NCI-H2171 (cell line): ENCODE measurements at places on chromosomes 16 and 17.

DNA sequence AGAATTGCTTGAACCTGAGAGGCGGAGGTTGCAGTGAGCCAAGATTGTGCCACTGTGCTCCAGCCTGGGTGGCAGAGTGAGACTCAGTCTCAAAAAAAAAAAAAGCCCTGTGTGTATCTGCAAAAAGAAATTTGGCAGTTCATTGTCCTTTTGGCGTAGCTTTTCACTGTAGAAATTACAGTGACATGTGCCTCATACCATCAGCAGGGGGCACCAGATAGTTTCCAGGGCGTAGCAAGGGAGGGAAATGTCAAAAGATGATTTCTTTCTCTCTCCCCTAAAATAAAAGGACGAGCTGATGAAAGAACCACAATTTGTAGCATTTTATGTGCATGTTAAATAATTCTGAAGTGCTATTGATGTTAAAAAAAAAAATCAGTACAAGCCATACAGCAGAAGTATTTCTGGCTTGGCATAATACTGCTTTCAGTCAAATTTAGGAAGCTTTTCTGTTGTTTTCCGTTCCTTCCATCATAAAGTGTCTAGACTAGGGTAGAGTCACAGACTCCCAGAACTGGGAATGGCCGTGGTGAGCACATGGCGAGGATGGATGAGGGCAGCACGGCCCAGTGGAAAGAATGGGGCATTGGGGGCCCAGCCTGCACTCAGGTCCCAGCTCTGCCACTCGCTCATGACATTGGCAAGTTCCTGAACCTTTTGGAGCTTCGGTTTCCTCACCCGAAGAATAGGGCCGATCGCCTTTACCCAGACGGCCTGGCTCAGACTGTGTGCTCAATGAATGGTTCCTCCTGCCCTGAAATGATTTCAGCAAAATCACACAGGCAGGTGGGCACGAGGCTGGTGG lies 59.8 kb upstream of the RPH3AL start:
- peak; percentile 16 for DNase-seq

GRCh38 chr17:13476720-13477119 lies 125.0 kb downstream of the HS3ST3A1 start:
- DNase-seq: no peak

DNA sequence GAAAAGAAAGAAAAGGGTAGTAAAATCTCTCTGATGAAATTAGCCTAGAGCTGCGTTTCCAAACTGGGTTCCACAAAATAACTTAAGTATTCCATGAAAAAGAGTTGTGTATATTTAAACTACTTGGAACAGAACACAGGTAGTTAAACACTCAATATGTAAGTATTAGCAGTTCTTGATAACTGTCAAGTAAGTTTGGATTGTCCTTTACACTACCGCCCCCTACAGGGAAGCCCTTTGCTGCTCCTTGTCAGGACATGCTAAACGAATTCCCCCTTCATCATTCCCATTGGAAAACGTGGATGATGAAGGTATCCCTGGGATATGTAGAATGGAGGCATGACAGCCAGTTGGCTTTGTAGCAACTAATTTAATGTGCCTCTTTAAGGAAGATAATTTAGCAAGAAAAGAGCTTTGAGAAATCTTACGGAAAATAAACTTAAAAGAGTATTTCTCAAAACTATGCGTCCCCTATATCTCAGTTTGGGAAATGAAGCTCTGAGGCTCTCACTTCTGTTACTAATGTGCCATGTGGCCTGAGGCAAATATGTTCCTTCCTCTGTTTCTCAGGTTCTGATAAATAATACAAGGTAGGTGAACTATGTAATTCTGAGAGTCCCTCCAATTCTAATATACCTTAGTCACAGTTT lies 18.8 kb downstream of the NCBP3 start:
- DNase-seq: no peak

DNA sequence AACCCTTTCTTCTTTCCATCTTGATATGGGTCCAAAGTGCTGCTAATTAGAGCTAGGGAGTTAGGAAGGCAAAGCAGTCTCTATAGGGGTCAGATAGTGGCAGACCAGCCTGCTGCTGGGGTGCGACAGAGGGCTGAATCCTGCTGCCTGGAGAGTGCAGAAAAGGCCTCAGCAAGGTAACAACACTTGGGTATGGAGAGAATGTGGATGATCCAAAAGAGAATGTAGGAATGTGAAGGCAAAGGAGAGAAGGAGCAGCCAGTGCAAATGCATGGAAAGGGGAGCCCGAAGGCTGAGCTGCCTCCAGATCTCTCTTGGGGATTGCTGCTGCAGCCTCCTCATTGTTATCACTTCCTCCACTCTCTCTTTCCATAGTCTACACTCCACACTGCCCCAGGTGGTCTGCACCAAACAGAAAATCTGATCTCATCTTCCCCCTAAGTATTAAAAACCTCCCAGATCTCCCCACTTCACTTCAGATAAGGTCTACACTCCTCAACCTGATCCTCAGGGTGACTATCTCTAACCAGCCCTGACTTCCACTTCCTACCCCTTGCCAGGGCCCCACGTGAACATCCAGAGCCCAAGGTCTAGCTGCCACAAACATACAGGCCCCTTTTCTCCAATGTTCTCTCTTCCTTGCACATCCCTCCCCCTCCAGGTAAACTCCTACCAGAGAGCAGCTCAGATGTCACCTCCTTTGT lies 28.8 kb downstream of the TOM1L2 start:
- no peak for DNase-seq

DNA sequence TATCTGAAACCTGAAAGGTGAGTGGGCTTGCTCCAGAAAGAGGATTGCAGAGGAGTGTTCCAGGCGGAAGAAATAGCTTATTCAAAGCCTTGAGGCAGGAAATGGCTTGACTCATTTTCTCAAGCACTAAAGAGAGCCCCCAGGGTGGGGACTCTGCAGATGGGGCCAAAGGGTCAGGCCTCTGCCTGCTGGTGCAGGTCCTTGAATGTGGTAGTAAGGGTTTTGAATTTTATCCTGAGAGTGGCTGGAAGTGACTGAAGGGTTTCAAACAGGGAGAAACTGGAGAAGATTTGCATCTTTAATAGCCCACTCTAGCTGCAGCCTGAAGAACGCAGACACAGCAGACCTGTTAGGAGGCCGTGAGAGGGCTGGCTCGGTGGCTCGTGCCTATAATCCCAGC lies 144.4 kb downstream of the CCT6B start:
- no peak for DNase-seq

DNA sequence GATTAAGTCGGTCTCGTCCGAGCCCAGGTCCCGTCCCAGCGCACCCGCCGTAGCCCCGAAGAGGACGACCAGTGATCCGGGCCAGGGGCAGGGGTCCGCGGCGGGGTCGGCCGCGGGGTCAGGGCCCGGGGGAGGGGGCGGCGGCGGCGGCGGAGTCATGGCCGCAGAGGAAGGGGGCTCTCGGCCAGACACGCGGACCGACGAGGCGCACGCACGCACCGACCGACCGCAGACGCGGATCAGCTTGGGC lies at the start of gene ESRP2:
Gene ESRP2 (minus strand): TSS at position 241 of the 250 bp plus-strand sequence. CDS start 82 bp downstream, at position 159.
- no peak for DNase-seq

DNA sequence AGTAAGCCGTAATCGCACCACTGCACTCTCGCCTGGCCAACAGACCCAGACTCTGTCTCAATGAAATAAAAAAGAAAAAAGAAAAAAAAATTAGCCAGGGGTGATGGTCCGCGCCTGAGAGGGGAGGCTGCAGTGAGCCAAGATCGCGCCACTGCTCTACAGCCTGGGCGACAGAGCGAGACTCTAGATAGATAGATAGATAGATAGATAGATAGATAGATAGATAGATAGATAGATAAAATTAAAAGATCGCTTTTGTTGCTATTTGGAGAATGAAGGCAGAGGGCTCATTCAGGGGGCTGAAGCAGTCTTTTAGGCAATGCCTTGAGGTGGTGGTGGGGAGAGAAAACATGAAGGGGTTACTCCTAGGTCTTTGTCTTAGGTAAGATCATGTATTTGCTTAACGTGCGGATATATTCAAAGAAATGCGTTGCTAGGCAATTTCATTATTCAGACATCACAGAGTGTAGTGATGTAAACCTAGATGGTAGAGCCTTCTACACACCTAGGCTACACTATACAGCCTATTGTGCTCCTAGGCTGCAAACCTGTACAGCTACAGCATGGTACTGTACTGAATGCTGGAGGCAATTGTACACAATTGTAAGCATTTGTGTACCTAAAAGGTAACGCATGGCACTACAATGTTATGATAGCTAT lies 4.3 kb upstream of the HES7 start:
- DNase-seq: no peak

GRCh38 chr17:62657145-62657665 lies 29.7 kb downstream of the MRC2 start:
- DNase-seq: no peak

DNA sequence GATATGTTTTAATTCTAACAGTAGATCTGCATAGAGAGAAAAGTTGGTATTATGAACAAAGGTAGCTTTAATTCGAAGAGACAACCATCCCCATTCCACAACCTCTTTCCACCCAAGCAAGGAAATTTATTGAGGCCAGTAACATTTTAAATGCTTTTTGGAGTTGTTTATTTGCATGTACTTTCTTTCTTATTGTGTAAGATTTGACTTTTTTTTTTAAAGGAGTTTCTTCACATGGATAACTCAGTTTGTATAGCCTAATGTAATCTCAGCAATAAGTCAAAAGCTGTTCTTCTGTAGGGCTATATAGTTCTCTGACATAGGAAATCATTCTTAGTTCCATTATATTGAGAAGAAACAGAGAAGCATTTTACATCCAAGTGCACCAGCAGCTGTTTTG lies 163.3 kb downstream of the PRKCA start:
- no peak for DNase-seq

DNA sequence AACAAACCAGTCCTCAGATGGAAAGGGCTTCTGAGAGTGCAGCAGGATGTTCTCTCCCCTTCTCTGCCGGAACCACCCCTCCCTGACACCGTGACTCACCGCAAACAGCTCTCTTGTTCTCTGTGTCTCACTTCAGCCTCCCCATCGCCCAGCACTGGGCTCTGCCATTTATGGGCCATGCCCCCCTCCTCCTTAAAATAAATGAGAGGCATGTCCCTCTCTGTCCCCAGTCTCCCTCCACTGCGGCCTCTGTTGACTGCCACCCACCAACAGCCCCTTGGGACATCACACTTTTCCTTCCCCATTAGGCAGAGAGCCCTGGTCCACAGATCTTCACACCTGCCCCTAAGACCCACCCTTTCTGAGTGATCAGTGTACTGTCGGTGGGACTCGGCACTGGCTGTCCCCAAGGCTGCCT lies 6.3 kb downstream of the CCDC102A start:
- DNase-seq: no peak

DNA sequence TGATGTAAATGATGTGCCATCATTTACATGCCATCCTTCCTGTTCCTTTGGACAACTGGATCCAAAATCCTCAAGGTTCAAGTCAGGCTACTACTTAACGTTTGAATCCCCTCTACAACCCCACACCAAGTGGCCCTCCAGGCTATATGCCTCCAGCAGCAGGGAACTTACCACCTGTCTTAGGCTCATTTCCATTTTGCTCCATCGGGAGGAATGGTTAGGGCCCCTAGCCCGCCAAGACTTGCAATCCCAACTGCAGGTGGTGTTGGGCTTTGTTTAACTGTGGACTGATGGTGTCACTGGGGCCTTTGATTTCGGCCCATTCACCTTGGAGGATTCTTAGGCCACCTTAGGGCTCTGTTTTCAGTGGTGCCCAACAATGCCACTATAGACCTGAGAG lies 9.7 kb downstream of the HNF1B start:
- DNase-seq: no peak

- no peak for DNase-seq
Observed at GRCh38 chr16:65388592-65388991, 266.7 kb upstream of the CDH11 start.

DNA sequence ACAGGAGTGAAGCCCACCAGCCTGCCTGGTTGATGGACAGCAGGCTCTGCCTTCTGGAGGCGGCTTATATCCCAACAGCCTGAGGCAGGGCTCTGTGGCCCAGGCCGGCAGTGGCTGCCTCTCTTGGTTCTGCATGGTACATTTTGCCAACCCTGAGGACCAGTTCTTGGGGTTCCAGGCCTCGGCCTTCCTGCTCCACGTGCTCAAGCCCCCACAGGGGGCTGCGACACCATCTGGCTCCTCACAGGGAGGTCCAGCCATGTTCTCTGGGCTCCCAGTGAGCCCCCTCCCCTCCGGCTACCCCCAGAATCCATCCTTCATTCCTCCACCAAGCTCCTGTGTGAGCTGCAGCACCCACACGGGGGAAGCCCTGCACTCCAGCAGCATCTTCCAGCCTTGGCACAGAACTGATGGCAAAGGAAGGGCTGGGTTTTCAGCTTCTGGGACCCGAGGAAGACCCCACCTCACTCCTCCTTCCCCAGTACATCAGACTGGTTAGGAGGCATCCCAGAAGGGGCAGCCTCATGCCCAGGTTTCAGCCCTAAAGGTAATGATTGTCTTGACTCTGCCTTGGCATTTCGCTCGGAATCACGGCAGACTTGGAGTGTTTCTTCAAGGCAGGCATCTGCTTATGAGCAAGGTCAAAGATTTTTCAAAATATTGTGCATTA lies 231.2 kb downstream of the CPPED1 start:
- no peak for DNase-seq

DNA sequence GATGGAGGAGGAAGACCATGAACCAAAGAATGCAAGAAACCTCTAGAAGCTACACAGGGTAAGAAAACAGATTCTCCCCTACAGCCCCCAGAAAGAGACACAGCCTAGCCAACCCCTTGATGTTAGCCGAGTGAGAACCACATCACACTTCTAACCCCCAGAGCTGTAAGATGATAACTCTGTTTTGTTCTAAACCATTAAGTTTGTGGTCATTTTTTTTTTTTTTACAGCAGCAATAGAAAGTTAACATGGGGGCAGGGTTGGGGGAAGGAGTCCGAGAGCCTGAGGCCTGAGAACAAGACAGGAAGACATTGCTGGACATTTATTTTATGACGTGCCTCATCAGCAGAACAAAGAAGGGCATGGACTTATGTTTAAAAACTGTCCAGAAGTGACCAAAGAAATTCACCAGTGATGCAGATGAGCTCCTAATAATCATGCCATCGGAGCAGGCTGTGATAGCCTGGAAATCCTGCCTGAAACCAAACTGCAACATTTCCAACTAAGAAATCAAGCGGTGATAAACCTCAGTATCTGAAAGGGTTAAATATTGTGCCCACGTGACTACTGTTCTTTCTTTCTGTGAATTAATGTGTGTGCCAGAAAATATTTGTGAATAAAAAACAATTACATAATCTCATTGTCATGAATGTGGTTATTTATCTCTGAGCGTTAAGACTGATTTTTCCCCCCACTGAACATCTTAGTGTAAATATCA lies 1.1 kb downstream of the ABCA9 start:
- DNase-seq: no peak

GRCh38 chr16:54426553-54426849 lies 139.9 kb upstream of the IRX3 start:
- no peak for DNase-seq
